ENCODE measurements at places on chromosomes 13 and 19. TPM values are rescaled to one million over a fixed set of nuclear protein-coding genes. Genes with fewer than 3 reads are reported as not detected.

The PSG5 gene
- total RNA-seq: not detected

The ATXN8OS gene
- total RNA-seq: not detected

The ZNF610 gene
- total RNA-seq: 1.1 TPM

DNA sequence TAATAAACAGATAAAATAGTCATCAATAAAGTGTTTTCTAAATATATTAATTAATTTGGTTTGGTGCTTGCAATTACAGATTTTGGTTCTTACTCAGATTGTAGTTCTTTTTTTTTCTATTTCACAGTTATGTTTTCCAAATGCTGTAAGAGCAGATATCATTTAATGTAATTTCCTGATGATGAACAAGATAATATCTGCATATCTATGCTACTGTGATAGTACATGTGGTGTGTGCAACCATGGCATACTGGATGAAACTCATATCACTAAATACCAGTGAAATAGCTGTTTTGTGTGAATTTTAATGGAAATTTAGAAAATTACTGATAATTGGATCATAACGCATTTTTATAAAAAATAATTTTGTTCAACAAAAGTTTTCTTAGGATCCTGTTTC lies 88.8 kb upstream of the MAB21L1 start:
- DNase-seq: no peak

GRCh38 chr19:2594319-2594718 lies 108.2 kb downstream of the GNG7 start:
- no peak for DNase-seq

DNA sequence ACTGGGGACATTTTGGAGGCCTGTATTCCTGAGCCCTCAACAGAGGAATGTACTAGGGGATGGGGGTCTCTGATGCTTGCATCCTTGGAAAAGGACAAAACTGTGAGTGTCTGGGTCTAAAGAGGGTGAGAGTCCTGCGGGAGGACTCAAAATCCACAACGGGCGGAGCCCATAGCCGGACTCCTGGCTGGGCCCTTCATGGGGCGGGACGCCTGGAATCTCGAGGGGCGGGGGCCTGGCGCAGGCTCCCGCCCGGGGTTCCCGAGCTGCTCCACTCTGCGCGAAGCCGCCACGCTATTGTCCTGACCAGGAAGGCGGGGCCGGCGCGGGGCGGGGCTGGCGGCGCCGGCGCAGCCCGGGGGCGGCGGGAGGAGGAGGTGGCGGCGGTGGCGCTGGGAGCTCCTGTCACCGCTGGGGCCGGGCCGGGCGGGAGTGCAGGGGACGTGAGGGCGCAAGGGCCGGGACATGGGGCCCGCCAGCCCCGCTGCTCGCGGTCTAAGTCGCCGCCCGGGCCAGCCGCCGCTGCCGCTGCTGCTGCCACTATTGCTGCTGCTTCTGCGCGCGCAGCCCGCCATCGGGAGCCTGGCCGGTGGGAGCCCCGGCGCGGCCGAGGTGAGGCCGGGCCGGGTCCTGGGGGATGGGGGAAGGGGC lies at the start of gene APLP1:
Gene APLP1, plus strand, starts transcription at position 403 of the 651 bp plus-strand sequence. Its CDS starts 63 bp downstream, at position 466.
- DNase-seq: no peak

DNA sequence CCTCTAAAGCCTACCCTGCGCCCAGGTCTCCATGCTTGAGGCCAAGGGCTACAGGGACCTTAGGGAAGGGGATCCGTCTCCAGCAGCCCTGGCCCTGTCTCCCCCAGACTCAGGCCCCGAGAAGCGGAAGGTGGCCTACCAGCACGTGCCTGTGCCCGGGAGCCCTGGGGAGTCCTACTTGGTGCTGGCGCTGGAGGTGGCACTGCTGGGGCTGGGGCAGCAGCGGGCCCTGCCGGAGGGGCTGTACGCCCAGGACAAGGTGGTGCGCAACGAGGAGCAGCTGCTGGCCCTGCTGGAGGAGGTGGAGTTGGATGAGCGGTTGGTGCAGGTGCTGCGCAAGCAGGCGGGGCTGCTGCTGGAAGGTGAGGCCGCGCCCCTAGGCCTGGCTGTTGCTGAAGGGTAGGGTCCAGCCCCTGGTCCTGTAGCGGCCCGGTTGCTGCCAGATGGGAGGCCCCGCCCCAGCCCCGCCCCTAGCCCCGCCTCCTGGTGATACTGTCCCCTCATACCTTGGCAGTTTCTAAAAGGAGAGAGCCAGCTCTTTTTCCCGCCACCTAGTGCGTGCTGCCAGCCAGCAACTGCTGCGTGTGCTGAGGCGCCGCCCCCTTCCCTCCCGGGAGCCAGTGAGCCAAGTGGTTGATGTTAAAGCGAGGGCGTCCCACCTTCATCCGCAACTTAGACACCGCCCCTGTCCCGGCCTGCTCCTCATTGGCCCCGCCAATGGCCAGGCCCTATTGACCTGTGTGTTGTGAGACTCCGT lies 22.6 kb downstream of the ZSWIM4 start:
- no peak for DNase-seq

DNA sequence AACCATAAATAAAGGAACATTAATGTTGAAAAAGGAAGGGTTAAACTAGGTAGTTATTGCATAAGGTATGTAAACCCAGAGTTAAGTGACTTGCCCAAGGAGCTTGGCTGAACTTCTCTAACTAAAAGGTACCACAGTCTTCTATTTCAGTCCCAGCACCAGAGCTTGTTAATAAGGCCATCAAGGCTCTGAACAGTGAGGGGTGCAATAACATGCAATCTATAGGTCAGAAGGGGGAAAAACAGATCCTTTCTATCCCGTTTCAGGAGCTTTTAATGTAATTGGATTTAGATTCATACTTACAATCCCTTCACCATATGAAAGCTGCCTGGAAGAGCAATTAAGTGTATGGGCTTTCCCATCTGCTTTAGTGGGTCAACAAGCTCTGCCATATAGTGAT lies 441.5 kb upstream of the SPRY2 start:
- no peak for DNase-seq

DNA sequence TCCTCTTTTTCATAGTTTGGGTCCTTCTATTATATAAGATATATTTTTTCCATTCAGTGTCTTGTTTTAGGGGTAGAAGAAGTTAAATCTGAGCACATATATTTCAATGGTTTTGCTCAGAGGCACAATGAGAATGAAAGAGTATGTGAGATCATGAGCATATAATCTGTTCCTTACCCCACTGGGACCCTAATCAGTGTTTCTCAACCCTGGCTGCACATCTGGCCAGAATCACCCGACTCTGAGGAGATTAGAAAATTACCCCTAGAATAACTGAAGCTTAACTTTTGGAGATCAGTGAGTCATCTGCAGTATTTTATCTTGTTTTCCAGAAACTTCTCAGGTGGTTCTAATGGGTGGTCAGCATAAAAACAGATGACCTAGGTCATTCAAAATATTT lies 782 bp downstream of the CYSLTR2 start:
- DNase-seq: no peak

- DNase-seq: no peak
Observed at GRCh38 chr13:106103779-106104178, 431.7 kb downstream of the EFNB2 start.

DNA sequence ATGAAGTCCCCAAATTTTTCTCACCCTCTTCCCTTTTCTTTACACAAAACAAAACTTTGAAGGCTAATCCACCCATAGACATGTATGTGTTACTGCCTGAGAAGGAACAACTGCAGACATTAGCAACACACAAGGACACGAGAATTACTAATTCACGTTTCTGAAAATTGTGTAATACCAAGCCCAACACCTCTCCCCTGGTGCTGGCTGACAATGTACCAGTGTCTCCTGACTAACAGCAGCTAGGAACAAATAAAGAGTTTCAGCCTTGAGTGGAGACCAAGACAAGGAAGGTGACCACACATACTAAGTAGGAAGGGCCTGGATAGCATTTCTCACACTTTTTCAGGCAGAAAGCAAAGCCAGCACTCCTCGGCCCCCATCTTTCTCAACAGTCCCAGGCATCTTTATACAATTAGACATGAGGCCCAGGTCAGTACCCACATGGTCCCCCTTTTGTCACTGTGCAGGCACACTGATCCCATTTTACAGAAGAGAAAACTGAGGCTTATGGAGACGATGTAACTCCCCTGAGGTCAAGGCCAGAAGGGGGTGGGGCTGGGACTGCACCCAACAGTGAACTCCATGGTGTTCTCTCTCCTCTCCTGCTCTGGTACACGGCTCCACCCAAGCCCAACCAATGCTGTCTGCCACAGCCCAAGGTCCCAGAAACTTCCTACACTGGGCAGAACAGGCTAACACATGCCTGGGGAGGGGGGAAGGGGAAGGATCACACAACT lies 8.7 kb downstream of the BRD4 start:
- DNase-seq: no peak

Data from mesenteric fat pad (tissue), 1 donor.